Dermis lymphatic vessel endothelial cell (primary cell): ENCODE measurements at places on chromosomes 1 and 21. TPM values are rescaled to one million over a fixed set of nuclear protein-coding genes. Genes with fewer than 3 reads are reported as not detected.

The DNALI1 gene
- total RNA-seq, result 0.26 and 0.65 TPM in 2 replicates

The RNF220 gene
- total RNA-seq, result 45.8 and 65.6 TPM in 2 replicates

The CYP4A11 gene
- total RNA-seq, result not detected in 2 replicates

The CRP gene
- not detected in 2 replicates for total RNA-seq

The BECN2 gene
- total RNA-seq, result not detected in 2 replicates

The KCNE1 gene
- total RNA-seq, result 0.11 and 0.26 TPM in 2 replicates

The KRTAP21-1 gene
- not detected in 2 replicates for total RNA-seq

The FAM110D gene
- 5.5 and 6.3 TPM in 2 replicates for total RNA-seq
